ENCODE measurements at places on chromosomes 2 and 18.
A peak's percentile ranks its signal among the peaks of the same experiment; 100 is the strongest.

GRCh38 chr2:239093542-239093941, 245.7 kb downstream of the TWIST2 start:
- DNase-seq, result no peak

DNA sequence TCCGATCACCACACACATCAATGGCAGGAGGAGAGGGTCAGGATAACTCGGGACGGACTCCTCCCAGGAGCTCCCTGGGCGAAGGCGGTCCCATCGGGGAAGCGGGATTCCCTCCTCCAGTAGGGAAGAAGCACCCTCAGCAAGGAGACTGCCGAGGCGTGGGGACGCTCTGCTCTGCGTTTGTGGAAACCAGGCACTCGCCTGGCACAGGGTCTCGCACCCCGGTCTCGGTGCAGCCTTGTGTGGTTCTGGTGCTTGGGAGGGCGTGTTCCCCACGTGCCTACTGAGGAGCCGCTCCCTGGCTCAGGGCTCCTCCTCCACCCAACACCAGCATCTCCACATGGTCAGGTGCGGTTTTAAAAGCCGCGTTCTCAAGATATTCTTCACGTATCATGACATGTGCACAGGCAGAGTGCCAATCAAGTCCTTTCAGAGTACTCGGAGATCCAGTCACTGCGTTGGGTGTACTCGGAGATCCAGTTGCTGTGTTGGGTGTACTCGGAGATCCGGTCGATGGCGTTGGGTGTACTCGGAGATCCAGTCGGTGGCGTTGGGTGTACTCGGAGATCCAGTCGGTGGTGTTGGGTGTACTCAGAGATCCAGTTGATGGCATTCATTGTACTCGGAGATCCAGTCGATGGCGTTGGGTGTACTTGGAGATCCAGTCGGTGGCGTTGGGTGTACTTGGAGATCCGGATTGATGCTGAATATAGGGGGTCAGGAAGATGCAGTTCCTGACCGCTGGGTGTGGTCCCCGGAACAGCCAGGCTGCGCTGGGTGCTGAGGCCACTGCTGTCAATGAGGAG, 117.5 kb downstream of the RTP5 start:
- DNase-seq, result no peak

- DNase-seq, result no peak
Measured at GRCh38 chr2:25504266-25504665, 162.5 kb upstream of the DNMT3A start.

GRCh38 chr2:44651974-44652373, 289.5 kb upstream of the SIX3 start:
- DNase-seq, result no peak

DNA sequence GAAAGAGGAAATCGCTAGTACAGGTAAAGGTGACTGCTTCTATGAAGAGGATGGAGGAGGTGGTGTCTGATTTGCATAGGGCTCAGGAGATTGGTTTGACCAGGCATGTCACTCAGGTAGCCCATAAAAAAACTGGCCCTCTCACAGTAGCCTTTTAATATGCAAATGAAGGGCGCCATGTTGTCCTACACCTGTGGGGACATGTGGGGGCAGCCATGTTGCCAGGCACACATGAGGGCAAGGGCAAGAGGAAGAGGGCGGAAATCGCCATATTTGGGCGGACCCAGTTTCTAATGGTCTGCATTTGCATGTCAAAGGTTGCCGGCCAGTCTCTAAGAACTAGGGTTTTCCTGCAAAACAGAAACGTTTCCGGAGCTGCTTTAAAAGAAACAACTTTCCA, 1330.6 kb downstream of the DSC3 start:
- DNase-seq, result no peak

GRCh38 chr2:8645176-8645831, 36.6 kb upstream of the ID2 start:
- DNase-seq, result no peak

GRCh38 chr18:3212657-3213056, 7.1 kb downstream of the MYOM1 start:
- DNase-seq, result no peak

- DNase-seq, result peak; percentile 21
Measured at GRCh38 chr2:17757321-17757720, 3.4 kb downstream of the GEN1 start.

GRCh38 chr18:48792141-48792540, 158.6 kb downstream of the SMAD7 start:
- no peak for DNase-seq

DNA sequence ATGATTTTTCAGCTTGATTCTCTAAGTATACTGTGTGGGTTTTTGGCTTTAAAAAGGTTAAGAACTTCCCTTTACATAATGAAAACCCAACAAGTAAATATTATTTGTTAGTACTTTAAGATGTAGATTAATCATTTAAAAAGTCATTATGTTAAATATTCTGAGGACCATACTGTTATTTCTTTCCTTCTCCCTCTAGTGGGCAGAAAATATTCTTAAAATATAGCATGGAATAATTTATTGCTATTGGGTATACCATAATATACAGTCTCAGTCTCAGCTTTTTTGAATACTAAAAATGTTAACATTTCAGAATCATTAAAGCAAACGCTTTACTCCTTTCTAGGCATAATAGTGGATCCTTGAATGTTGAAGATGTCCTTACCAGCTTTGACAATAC, 28.1 kb downstream of the CAMKMT start:
- DNase-seq, result no peak

GRCh38 chr2:118050386-118050785, 36.5 kb upstream of the CCDC93 start:
- peak; percentile 85 for DNase-seq

DNA sequence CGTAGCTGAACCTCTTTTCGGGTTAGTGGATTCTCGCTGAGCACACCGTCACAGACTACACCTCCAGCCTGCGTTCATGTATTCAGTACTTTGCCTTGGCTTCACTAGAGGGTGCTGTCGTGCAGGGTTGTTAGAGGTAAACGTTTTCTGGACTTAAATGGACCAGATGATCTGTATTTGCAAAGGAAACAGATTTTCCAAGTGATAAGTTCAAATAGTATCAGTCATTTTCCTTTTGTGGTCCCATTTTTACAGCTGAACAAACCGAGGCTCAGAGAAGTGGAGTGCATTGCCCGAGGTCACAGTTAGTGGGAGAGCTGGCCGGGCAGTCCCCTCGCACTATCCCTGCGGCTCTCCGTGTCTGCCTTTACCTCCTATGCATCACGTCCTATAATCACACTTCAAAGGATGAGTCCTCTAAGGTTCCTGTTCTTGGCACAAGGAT, 125.9 kb downstream of the MAP4K4 start:
- DNase-seq, result peak; percentile 49

- no peak for DNase-seq
Measured at GRCh38 chr2:10028988-10029874, 14.1 kb upstream of the KLF11 start.

DNA sequence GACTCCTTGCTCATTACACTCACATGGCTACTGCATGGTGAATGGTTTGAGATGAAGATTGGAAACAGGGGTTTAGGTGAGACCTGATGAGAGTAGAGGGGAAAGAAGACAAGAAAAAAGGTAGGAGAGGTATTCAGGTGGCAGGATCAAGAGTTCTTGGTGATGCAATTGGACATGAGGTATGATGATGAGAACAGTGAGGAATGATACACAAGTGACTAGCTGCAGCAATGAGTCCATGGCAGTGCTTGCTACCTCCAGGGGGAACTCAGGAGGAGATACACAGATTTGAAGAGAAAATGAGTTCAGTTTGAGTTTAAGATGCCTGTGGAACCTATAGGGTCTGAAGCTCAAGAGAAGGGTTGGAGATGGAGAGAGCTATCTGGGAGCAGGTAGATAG, 62.1 kb upstream of the NFE2L2 start:
- no peak for DNase-seq

- DNase-seq, result no peak
Measured at GRCh38 chr2:7633566-7634153, 716.4 kb downstream of the RNF144A start.

- DNase-seq, result no peak
Measured at GRCh38 chr2:69054431-69054830, 41.5 kb downstream of the ANTXR1 start.

- no peak for DNase-seq
Measured at GRCh38 chr2:175003875-175004729, 1.1 kb downstream of the CHN1 start.

- no peak for DNase-seq
Measured at GRCh38 chr2:55431982-55432627, 12.4 kb upstream of the CCDC88A start.

DNA sequence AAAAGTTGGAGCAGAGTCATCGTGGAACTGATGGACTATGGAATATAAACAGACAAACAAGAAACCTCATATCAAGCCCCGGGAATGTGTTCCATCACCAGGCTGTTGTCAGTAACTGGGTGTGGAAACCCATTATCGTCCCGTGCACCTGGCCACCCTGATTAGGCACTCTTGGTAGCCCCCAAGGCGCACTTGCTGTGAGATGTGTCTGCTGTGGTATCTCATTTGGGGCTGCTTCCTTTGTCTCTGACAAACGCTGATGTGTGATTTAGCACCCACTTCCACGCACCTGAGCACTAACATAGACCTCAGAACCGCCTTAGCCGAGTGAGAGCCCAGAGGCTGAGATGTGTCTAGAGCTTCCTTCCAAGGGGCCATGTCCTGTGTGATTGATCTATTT, 96.3 kb downstream of the PRPF40A start:
- DNase-seq, result no peak

DNA sequence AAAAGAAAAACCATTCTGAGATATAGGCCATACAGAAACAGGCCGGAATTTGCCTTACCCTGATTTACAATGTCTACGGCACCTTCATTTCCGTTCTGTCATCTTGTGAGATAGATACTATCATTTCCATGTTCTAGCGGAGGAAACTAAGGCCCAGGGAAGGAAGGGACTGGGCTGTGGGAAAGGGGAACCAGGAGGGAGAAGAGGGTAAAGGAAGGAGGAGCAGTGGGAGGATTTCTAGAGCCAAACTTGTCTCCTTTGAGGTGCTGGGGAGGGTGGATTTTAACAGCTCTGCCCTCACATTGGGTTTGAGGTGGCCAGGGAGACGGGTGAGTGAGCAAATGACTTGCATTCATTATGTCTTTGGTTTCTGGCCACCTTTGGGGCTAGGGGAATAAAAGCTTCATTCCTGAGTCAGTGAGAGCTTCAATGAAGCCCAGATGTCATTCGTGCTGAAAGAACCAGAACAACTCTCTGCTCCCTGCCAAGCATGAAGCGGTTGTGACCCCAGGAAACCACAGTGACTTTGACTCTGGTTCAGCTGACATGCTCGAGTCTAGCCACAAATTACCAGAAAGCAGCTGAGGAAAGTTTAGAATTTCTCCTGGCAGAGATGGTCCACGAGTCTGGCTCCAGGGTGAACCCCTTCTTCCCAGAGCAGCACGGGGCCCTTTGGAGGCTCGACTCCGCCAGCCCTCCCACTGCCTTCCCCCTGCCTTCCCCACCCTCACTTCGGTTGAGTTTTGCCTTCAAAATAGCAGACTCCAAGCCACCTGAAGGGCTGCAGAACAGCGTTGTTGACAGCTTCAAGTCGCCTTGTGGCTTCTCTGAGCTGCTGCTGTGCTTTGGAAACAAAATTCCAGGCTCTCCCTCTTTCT, 3.8 kb downstream of the ACTG2 start:
- peak; percentile 94 for DNase-seq

GRCh38 chr18:56294484-56295183, 343.8 kb downstream of the TXNL1 start:
- DNase-seq, result no peak

GRCh38 chr2:239386872-239387445, 13.9 kb downstream of the HDAC4 start:
- no peak for DNase-seq

DNA sequence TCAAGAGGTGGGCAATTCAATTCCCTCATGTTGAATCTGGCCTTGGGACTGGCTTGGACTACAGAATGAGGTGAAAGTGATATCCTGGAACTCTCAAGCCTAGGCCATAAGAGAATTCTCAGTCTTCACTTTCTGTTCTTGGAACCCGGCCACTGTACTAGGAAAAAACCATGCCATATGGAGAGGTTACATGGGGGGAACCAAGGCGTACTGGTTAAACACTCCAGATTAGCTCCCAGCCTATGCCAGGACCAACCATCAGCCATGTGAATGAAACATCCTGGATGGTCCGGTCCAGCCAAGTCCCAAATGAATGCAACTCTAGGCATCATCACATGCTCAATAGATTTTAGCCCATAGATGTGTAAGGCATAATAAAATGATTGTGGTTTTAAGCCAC, 56.4 kb downstream of the ZNF385B start:
- no peak for DNase-seq

DNA sequence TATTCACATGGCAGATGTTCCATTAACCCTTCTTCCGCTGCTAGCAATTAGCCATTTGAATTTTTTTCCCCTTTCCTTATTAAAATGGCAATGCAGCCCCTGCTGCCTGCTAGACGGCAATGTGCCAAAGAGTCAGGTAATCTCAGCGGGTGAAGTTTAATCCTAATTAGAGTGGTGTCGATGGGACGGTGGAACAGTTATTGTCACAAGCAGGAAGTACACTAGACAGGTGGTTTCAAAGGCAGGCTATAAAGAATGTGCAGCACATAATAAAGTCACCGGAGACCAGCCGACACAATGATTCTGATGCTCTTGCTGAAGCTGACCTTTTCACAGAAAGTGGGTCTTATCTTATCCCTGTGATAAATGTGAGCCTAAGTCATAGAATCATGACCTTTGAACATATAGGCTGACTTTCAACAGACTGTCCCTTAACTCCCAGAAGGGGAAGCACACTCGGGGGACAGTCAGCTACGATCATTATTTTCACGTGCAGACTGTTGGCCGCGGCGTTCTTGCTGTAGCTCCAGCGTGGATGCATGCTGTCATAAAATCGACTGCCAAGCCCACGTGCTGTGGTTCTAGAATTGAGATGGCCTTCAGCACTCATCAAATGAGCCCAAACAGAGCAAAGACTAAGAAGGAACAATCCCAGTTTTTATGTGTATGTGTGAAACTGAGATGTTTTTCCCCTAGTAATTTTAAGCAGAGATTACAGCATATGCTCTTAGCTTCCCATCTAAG, 926.2 kb upstream of the SOX11 start:
- DNase-seq, result no peak

DNA sequence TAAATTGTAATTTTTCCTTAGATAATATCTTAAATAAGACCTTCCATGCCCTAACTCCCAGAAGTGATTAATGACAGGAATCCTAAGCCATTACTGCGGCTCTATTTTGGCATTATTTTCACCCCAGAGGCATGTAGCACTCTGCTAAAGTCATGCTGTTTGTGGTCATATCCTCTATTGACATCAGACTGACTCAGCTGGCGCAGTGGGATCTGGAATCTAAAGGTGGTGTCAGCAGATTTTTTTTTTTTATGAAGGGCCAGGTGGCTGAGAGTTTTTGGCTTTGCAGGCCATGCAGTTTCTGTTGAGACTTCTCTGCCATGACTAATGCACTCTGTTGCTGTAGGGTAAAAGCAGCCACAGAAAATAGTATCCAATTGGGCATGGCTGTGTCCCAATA, 64.1 kb upstream of the ACVR1C start:
- DNase-seq, result peak; percentile 79

DNA sequence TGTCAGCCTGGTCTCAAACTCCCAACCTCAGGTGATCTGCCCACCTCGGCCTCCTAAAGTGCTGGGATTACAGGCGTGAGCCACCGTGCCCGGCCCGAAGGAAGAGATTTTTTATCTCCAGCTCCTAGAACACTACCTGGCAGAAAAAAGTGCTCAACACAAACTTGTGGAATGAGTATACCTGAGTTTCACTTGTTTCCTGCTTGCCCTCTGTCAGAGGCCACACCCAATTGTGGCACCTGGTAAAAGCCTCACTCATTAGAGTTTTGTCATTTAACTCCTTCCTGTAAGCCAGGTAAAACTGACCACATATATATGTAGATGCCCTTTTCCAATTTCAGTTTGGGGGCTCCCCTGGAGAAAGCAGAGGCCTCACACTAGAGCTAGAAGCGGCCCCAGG, 42.2 kb upstream of the RTN4 start:
- no peak for DNase-seq

GRCh38 chr18:48230467-48231113, 178.6 kb downstream of the ZBTB7C start:
- DNase-seq, result peak; percentile 18
